ENCODE measurements at places on chromosomes 16 and 17. TPM values are rescaled to one million over a fixed set of nuclear protein-coding genes. Genes with fewer than 3 reads are reported as not detected.

OR4D1 gene
- total RNA-seq = 0.29 TPM

DNA sequence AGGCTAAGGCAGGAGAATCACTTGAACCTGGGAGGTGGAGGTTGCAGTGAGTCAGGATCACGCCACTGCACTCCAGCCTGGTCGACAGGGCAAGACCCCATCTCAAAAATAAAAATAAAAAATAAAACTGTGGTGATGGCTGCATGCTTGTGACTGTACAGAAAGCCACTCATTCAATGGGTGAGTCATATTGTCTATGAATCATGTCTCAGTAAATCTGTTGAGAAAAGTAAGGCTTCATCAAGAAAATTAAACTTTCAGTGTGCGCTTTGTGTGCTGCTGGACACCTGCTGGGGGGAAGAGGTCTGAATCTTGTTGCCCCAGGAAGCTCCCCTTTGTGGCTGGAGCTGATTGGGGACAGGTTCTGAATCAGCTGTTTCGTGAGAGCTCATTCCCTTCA is 11.3 kb downstream of the NUBP1 start:
- DNase-seq = no peak

- DNase-seq = peak; percentile 84
Measured at GRCh38 chr17:59848778-59849177, 44.0 kb downstream of the TUBD1 start.

GRCh38 chr16:7085776-7086175 is 246.9 kb upstream of the RBFOX1 start:
- DNase-seq = no peak

GRCh38 chr17:7478276-7479212 is 887 bp downstream of the ZBTB4 start:
- DNase-seq = peak; percentile 77

GRCh38 chr17:42536372-42537155 is 523 bp downstream of the NAGLU start:
- DNase-seq = peak; percentile 88

DNA sequence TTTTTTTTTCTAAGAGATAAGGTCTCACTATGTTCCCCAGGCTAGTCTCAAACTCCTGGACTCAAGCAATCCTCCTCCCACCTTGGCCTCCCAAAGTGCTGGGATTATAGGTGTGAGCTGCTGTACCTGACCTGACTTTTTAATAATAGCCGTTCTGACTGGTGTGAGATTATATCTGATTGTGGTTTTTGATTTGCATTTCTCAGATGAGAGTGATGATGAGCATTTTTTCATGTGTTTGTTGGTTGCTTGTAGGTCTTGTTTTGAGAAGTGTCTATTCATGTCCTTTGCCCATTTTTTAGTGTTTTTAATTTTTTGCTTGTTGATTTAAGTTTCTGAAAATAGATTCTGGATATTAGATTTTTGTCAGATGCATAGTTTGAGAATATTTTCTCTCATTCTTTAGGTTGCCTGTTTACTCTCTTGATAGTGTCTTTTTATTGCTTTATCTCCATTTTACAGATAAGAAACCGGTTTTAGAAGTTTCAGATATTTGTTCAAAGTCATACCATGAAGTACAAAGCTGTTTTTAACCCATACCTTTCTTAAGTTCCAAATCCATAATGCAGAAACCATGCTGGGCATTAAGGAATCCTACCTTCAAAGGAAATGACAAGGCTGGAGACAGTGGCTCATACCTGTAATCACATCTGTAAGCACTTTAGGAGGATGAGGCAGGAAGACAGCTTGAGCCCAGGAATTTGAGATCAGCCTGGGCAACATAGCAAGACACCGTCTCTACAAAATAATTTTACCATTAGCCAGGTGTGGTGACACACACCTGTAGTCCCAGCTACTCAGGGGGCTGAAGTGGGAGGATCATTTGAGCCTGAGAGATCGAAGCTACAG is 168.4 kb upstream of the TBX2 start:
- no peak for DNase-seq

NPIPB6 gene
- 2.0 TPM for total RNA-seq

TMEM11 gene
- total RNA-seq = 24.8 TPM

MRC2 gene
- total RNA-seq = 4.7 TPM

HSBP1 gene
- 72.8 TPM for total RNA-seq

GRCh38 chr16:54207837-54208236 is 78.8 kb downstream of the IRX3 start:
- DNase-seq = no peak

- no peak for DNase-seq
Measured at GRCh38 chr17:48595278-48595999, 1.9 kb upstream of the HOXB5 start.

DNA sequence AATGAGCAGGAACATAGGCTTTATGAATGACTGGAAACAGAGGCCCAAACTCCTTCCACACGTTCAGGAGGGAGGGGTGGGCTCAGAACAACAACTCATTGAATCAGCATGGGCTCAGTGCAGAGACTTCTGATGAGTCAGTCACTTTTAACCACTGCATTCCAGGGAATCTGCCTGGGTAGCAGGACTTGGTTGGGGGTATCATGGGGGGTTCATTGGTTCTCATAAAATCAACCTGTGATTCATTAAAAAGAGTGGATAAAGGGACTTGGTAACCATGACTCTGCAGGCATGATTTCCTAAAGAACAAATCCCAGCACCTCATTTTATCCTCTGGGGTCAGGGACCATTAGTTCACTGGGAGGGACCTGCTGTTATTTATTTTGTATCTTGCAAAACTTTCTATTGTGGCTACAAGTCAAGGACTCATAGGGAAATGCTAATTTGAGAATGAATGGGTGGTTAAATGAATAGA is 13.8 kb downstream of the ITGB3 start:
- no peak for DNase-seq

- peak; percentile 72 for DNase-seq
Measured at GRCh38 chr17:27294689-27295630, 1.0 kb downstream of the WSB1 start.

GRCh38 chr16:89099905-89100304 is 6.3 kb downstream of the ACSF3 start:
- no peak for DNase-seq

GRCh38 chr17:67326440-67326839 is 39.9 kb downstream of the PSMD12 start:
- DNase-seq = no peak

GRCh38 chr17:39404542-39405378 is 3.3 kb upstream of the FBXL20 start:
- peak; percentile 47 for DNase-seq

DNA sequence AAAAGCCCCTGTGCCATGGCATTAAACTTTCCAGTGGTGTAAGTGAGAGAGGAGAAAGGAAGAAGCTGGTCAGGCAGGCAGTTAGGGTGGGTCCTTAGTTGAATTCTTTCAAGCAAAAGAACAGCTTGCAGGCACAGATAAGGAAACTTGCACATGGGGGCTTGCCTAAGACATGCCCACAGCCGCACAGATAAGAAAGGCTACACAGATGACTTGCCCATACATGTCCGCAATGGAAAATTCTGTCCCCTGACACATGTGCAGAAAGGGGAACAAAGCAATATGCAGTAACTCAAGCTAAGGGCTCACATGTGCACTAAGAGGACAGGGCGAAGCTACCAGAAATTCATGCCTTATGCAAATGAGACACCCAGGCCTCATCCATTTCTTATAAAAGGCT is 69.9 kb downstream of the GSG1L start:
- no peak for DNase-seq

DNA sequence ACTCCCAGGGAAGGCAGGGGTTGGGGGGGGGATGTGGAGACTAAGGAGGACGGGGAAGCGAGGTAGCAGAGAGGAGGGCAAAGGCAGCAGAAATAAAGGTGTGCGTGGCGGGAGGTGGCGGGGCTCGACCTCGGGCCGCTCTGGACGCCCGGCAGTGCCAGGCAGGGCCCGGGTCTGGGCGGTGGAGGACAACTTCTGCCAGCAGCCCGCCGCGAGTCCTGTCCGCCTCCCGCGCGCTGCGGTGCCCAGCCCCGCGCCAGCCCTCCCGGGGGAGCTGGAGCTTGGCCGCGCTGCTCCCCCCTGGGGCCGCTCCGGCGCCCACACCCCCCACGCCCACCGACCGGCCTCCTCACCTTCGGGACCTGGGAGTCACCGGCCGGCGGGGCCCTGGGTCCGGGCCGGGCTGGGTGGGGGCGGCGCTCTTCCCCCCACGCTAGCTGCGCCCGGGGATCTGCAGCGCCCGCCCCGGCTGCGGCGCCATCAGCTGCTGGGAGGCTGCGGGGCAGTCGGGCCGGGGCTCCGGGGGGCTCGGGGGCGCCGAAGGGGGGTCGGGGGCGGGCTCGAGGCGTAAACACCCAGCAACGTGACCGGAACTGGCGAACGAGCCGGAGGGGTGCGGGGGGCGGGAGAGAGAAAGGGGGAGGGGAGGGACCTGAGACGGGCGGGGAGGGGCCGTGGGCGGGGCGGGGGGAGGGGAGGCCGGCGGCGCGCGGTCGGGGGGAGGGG is at the start of gene CCDC92B:
Gene CCDC92B, minus strand, starts transcription at position 595 of the 726 bp plus-strand sequence. CDS start 14,507 bp downstream, outside the sequence.
- DNase-seq = no peak
